Cardiac muscle cell (in vitro differentiated cells and primary cell): ENCODE measurements at places on chromosomes 7 and 10. TPM values are rescaled to one million over a fixed set of nuclear protein-coding genes. Genes with fewer than 3 reads are reported as not detected.

GRCh38 chr10:88592906-88593305, 6.3 kb downstream of the LIPJ start:
- DNase-seq = no peak

The GHRHR gene
- polyA plus RNA-seq = not detected in 2 replicates

- no peak for DNase-seq
Observed at GRCh38 chr10:126397640-126398382, 9.5 kb upstream of the ADAM12 start.

DNA sequence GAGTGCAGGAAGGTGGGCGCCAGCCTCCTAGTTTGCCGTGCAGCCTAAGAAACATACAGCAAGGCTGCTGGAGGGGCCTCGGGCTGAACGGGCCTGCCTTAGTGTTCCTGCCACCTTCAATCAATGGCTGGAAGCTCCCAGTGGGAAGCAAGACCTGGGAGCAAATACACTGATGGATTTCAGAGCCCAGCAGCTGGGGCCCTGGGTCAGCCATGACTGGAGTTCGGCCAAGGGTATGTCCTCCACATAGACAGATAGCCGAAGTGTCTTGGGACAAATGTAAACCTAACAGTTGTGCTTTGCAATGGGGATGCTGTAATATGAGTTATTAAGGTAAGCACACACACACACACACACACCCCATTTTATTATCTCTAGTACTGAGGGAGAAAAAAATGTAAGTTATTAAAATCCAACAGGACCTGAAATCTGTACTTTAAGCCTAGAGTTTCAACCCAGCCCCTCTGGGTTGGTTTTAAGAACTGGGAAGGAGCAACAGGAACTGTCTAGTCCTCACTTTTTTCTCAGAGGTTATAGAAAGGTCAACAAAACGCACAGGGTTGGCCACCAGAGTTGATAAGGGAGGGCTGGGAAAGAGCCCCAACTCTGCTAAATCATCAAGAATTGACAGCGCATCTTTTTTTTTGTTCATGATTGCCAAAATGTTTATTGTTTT, 50.0 kb upstream of the CELF2 start:
- no peak for DNase-seq

DNA sequence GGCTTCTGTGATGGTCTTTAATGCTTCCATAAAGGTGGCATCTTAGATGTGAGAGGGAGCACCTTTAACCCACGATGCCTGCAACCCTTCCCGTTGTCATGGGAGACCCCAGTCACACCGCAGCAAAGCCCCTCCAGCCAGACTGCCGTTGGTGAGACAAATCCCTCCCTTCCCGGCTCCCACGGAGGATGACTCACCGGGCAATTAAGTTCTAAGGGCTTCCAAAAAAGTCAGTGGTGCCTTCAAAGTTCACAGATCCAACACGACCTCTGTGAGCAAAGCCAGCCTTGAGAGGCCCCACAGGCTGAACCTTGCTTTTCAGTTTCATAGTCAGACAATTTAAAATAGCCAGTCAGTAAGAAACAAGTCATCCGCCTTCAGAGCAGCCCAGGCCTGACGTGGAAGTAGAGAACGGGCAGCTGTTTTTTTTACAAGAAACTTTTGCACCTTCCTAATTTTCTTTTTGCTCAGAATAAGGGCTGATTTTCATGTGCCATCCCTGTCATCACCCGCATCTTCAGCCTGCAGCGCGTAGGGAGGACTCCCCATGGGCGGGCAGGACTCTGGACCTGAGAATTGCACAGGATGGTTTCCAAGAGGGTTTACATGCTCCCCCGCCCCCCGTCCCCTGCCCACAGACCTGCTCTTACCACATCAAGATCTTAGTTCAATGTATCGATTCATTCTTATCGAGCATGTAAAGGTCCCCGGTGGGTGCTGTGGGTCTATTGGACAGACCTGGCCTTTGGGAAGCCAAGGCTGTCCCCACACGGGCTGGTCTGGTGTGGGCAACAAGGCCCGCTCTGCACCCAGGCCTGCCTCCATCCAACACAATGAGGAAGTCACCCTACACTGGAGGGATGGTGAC, 333.9 kb downstream of the DNAJB6 start:
- DNase-seq = no peak

- no peak for DNase-seq
Observed at GRCh38 chr7:1681581-1681980, 11.5 kb downstream of the ELFN1 start.

DNA sequence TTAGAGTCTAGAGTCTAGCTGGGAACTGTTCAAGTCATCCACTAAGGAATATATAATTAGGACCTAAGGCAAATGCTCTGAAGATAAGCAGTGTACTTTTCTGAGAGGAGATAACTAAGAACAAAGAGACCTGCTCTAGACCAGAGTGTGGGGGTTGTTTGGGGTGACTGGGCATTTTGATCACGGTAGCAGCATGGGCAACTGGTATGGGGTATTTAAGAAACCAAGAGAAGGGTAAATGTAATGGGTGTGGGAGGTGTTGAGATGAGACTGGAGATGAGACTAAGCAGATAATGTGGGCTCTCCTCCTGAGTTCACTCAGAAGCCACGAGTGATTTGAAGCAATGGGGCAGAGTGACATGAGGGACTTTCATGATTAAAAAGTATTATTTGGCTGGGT, 1082.9 kb downstream of the GATA3 start:
- DNase-seq = no peak

- peak; percentile 70 for DNase-seq
Observed at GRCh38 chr10:103451831-103452505, at the start of gene CALHM2. CALHM2 (minus strand) TSS chr10:103452370; CDS start chr10:103449941, 2,429 bp downstream.

The ZNF438 gene
- polyA plus RNA-seq = 2.9 and 4.9 TPM in 2 replicates

DNA sequence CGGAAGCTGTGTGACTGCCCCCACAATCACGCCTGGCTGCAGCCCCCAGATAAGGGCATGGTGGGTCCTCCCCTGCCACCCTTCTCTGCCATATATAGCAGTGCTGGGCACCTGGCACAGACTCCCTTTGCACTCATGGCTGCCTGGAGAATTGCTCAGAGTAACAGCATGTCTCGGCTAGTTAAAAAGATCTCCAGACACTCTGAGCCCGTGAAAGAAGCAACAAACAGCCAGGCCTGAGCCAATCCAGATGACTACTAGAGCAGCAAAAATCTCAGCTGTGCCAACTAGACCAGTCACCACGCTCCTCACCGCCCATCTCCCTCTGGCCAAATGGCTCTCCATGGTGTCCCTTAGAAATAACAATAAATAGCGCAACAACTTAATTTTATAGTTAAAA, 71.3 kb downstream of the PARD3 start:
- no peak for DNase-seq

- no peak for DNase-seq
Observed at GRCh38 chr10:91579329-91579985, 53.4 kb downstream of the PPP1R3C start.

The SYT15 gene
- polyA plus RNA-seq = 0.71 and 0.76 TPM in 2 replicates

The AS3MT gene
- polyA plus RNA-seq = 6.6 and 7.0 TPM in 2 replicates

DNA sequence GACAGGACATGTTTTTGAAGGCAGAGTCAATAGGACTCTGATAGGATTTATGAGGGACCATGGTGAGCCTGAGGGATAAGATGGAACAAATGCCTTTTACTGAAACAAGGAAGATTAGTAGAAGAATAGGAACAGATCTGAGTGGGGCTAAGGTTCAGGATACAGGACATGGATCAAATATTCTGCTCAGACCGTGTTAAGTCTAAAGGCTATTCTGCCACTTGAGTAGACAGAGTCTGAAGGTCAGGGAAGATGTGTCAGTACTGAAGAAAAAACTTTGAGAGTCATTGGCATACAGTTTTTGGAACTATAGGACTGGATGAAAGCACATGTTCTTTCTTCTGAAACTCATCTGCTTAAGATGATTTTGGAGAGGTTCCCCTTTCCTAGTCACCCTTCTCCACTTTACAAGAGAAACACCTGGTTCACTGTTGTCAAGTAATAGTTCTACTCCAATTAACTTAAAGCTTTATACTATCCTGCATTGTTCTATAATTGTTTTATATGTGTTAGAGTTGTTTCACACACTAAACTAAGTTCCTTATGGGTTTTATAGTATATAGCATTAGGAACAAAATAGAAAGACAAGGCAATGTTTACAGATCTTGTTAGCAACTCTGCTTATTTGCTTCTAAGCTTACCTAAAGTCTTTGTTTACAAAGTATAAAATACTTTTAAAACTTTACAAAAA, 43.4 kb downstream of the WASL start:
- DNase-seq = no peak

The NKX1-2 gene
- not detected in 2 replicates for polyA plus RNA-seq

- no peak for DNase-seq
Observed at GRCh38 chr10:59905731-59906416, 482 bp downstream of the CCDC6 start.

The ERCC6 gene
- 5.4 and 8.2 TPM in 2 replicates for polyA plus RNA-seq

DNA sequence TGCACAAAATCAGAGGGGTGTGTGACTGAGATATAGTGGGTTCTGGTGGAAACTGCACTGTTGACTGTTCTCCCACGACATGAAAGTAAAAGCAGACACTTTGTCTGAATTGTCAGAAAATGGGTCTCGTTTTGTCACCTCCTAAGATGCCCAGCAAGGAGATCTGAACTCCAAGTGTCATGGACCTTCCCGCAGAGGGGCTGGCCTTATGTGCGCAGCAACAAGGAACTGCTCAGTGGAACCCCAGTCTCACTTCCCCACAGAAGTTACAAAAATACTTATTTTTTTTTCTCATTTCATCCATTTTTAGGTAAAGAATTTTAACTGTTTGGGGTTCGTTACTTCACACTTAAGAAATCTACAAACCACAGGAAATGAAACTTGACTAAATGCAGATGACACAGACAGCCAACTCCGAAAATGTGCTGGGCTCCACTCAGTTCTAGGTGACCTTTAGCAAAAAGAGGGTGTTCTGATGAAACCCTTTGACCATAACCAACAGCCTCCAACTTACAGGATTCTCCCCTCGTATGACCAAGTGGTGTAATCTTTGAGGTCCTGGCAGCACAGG, 115.0 kb downstream of the FAM107B start:
- DNase-seq = no peak

GRCh38 chr7:111803015-111803758, 240.9 kb upstream of the IMMP2L start:
- DNase-seq = no peak

The STEAP1B gene
- polyA plus RNA-seq = 0.16 TPM in 1 of 2 replicates, not detected in the other

The FAM131B gene
- 0.14 and 0.26 TPM in 2 replicates for polyA plus RNA-seq

The GLI3 gene
- polyA plus RNA-seq = 27.9 and 29.8 TPM in 2 replicates

The MXI1 gene
- polyA plus RNA-seq = 68.4 and 69.8 TPM in 2 replicates

- no peak for DNase-seq
Observed at GRCh38 chr10:123166618-123167017, 12.4 kb downstream of the BUB3 start.

The HECW1 gene
- polyA plus RNA-seq = 0.13 and 0.72 TPM in 2 replicates

GRCh38 chr7:28362812-28363211, 49.5 kb upstream of the CREB5 start:
- no peak for DNase-seq

The SEMA3E gene
- 0.75 and 1.9 TPM in 2 replicates for polyA plus RNA-seq

The COL28A1 gene
- polyA plus RNA-seq = 0.65 and 0.70 TPM in 2 replicates

GRCh38 chr7:150336746-150337145, 4.7 kb downstream of the RARRES2 start:
- no peak for DNase-seq

GRCh38 chr10:6699336-6699735, 119.3 kb upstream of the PRKCQ start:
- DNase-seq = no peak

The WDR11 gene
- 31.2 and 32.2 TPM in 2 replicates for polyA plus RNA-seq

- DNase-seq = peak; percentile 39
Observed at GRCh38 chr7:2521952-2522591, 2.5 kb downstream of the LFNG start.

- DNase-seq = no peak
Observed at GRCh38 chr10:124306922-124307371, 111.8 kb downstream of the OAT start.

DNA sequence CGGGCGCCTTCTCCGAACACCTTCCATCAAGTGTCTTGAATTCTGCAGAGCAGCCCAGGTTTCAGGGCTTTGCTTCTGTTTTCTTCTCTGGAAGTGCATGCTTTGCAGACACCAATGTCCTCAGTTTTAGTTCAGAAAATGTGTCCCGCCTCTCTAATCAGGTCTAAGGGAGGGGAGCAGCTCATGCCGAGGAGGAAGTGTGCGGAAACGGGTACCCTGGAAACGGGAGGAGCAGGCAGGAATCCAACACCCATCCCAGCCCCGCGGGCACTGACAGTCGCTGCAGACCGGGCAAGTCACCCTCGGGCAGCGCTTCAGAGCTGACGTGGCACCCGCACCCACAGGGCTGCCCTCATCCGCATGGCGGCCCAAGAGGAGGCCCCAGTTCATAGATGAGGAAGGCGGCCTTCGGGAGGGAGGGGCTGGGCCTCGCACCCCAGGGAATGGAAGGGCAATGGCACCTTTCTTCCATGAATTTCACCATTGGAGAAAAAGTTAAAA, 338.7 kb downstream of the DNAJB6 start:
- no peak for DNase-seq
